Substantia nigra (tissue), 51 donors: ENCODE measurements at places on chromosomes 11 and 22.

GRCh38 chr11:58451585-58451984 is 9.5 kb upstream of the OR5B12 start:
- DNase-seq, result no peak

- no peak for DNase-seq
Measured at GRCh38 chr22:42001706-42002105, 3.1 kb downstream of the WBP2NL start.

DNA sequence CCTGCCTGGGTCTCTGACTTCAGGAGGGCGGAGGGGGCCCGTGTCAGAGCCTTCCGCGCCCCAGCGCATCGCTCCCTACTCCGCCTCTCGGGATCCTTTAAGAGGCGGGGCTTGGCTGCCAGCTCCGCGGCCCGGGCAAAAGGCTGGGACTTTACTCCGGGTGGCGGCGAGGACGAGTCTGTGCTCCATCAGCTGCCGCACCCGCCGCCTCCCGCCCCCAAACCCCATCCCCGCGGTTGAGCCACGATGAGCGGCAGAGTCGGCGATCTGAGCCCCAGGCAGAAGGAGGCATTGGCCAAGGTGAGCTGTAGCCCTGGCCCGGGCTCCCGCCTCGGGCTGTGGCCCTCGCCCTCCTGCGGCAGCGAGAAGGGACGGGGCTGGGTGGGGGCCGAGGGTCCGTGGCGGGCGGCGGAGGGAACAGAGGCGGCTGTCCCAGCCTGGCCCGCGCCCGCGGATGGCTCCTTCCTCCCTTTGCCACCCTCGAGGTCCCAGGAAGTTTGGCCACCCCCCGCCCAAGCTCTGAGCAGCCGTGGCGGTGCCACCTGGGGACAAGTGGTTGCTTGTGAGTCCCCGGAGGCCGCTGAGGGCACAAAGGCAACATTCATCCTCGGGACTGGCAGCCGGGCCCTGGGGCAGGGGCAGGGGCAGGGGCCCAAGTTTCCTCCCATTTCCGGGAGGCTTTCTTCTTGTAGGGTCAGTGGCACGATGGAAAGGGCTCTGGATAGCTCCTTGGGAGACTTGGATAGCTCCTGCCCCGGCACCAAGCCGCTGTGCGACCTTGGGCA is at the start of gene SEC14L2:
SEC14L2 (plus strand) TSS at position 148 of the 785 bp plus-strand sequence; CDS start at position 247, 99 bp downstream.
- peak; percentile 61 for DNase-seq

DNA sequence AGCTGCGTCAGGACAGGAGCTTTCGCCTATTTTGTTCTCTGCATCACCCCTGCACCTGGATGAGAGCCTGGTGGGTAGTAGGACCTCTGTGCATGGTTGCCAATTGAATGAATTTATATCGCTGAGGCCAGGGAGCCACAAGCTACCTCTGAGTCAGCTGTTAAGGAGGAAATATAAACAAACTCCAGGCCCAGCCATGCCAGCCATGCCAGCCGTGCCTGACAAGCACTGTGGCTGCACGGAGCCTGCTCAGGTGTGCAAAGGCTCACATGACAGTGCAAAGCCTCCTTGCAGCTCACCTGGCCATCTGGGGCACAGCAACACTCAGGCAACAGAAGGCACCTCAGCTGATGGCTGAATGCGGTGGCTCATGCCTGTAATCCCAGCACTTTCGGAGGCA is 33.7 kb upstream of the LINC01488 start:
- no peak for DNase-seq

- DNase-seq, result no peak
Measured at GRCh38 chr11:92550411-92550810, 325.8 kb downstream of the FAT3 start.

DNA sequence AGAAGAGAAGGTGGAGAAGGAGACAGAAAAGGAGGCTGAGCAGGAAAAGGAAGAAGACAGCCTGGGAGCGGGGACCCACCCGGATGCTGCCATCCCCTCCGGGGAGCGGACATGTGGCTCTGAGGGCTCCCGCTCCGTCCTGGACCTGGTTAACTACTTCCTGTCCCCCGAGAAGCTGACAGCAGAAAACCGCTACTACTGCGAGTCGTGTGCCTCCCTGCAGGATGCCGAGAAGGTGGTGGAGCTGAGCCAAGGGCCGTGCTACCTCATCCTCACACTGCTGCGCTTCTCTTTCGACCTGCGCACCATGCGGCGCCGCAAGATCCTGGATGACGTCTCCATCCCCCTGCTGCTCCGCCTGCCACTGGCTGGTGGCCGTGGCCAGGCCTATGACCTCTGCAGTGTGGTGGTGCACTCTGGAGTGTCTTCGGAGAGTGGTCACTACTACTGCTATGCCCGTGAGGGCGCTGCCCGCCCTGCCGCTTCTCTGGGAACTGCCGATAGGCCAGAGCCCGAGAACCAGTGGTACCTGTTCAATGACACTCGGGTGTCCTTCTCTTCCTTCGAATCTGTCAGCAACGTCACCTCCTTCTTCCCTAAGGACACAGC is 21.4 kb downstream of the USP35 start:
- no peak for DNase-seq

DNA sequence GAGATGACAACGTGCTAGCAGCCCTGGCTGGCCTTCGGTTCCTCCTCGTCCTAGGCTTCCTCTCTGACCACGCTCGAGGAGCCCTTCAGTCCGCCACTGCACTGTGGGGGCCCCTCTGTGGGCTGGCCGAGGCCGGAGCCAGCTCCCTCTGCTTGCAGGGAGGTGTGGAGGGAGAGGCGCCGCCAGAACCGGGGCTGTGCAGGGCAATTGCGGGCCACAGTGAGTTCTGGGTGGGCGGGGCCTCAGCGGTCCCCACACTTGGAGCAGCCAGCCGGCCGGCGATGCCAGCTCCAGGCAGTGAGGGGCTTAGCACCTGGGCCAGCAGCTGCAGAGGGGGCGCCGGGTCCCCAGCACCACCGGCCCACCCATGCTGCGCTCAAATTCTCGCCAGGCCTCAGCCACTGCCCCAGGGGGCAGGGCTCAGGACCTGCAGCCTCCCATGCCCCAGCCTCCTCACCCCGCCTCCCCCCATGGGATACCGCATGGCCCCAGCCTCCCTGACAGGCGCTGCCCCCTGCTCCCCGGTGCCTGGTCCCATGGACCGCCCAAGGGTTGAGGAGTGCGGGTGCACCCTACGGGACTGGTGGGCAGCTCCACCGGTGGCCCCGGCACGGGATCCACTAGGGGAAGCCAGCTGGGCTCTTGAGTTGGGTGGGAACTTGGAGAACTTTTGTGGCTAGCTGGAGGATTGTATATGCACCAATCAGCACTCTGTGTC is 399.4 kb downstream of the LUZP2 start:
- DNase-seq, result no peak

DNA sequence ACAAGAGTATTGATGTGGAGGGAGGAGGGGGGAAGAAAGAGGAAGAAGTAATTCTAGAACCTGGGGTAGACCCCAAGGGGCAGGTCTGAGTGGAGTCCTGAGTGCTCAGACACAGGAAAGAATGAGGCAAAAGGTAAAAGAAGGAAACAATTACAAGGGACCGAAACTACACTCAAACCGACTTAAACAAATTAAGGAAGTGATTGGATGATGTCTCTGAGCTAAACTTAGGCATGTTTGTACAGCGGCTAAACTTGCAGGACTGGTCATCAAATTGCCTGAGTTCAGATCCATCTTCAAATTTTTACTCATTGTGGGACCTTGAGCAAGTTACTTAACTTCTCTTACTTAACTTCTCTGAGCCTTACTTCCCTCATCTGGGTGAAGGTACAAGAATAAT is 86.3 kb upstream of the LRRC55 start:
- DNase-seq, result no peak

DNA sequence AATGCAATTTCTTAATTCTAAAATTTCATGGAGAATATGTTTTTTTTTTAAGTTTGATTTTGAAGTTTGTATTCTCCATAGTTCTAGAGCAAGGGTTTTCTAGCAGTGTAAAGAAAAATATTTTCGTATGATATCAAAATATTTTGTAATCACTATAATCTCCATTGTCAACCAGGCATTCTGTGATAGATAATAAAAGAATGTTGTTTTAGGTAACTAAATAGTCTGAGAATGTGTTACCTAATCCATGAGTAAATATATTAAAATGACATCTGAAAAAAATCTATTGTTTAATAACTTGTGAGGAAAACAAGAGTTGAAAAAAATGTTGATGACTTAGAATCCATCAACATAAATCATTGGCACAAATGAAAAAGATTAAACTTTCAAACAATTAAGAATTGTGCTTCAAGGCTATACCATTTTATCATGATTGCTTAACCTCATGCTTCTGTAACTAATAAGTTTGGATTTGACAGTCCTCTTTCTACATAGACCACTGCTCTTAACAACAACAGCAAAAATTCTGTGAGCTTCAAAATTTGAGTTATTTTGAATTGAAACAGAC is 2211.8 kb downstream of the LRRC4C start:
- DNase-seq, result no peak

DNA sequence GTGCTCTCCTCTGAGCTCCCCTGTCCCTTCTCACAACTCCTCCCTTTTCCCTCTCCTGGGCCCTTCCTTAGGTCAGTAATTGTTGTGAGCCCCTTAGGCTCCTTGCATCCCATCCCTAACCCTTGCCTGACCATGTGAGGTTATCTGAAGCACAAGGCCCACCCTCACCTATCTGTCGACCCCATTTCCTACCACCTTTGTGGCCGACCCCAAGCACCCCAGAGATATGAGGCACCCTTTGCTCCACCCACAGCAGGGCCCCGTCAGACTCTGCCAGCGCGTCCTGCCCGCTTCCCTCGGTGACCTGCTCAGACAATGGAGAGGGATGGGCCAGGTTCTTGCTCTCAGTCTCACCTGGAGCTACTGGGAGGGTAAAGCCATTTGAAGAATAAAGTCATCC is 1.3 kb downstream of the GNG3 start:
- peak; percentile 43 for DNase-seq

DNA sequence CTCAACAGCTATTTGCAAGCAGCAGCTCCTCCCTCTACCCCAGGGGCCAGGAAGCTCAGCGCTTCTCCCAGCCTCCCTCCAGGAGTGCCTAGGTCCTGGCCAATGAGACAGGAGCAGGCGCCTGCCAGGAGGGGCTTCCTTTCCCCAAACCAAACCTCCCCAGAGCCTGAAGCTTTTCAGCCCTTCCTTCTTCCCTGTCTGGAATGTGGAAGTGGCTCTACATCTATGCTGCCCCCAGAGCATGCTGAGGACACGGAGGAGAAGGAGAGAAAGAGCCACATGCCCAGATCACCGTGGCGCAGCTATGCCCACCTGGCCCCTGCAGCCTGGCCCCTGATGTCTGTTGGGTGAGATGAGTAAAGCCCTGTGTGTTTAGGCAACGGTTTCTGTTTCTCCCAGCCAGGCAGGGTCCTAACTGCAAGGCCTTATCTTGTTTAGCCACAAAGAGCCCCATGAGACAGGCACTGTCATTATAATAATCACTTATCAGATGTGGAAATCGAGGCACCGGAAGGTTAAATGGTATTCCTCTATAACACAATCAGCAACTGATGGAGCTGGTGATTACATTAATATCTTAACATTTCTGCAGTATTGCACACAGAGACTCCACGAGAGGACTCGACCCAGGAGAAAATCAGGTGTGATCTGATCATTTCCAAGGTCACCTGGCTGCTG is 315.8 kb downstream of the CTTN start:
- no peak for DNase-seq
